ENCODE measurements at places on chromosomes 12 and 14. TPM values are rescaled to one million over a fixed set of nuclear protein-coding genes. Genes with fewer than 3 reads are reported as not detected.
A peak's percentile ranks its signal among the peaks of the same experiment; 100 is the strongest.

DNA sequence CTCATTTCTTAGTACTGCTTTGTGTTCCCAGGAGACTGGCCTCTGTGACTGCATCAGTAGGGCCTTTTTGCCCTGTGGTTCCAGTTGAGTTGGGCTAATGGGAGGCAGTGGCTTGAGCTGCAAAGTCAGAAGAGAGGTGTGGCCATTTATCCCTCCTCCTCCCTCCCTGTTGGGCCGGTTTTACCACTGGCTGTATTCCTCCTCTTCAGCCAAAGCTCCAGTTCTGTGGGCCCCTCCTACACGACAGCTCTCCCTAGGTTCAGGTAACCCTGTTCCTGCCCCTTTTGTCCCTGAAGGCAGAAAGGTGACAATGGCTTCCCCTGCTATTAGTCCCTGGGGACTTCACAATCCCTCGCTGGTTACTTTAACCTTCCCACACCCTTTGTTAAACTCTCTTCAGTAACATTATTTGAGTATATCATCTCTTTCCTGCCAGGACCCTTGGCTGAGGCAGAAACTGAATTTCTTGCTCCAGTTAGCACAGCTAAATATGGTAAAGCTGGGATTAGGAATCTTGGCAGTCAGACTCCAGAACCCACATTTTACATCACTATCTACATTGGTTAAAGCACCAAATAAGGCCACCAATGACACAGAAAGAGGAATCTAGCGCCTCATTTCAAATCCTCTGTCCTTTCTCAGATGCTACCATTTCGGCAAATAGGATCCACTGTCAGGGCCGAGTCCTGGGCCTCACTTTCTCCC lies 121.9 kb upstream of the SLC35F4 start:
- DNase-seq = peak; percentile 26

GRCh38 chr12:120468821-120469449 lies 613 bp downstream of the SRSF9 start:
- DNase-seq = peak; percentile 51

GRCh38 chr12:124764870-124765580 lies 98.6 kb downstream of the SCARB1 start:
- DNase-seq = no peak

DNA sequence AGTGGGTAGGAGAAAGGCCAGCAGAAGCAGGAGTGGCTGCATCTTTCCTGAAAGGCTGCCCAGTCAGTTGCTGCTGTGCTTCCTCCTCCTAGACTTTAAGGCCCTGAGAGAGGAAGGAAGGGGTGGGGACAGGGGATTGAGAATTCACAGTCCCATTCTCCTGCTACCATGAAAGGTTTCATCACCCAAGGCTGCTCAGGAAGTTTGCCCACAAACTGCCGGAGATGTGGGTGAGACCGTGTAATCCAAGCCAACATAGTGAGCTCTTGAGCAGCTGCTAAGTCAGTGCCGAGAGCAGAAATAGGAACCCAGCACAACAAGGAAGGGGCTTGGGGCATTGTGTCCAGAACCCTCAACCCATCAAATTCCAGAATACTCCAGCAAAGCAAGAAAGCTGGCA lies at the start of gene CTSG:
CTSG (minus strand) TSS at position 69 of the 400 bp plus-strand sequence; CDS start at position 42, 27 bp downstream.
- no peak for DNase-seq

- no peak for DNase-seq
Measured at GRCh38 chr12:56723889-56724700, 1.0 kb downstream of the NACA start.

DNA sequence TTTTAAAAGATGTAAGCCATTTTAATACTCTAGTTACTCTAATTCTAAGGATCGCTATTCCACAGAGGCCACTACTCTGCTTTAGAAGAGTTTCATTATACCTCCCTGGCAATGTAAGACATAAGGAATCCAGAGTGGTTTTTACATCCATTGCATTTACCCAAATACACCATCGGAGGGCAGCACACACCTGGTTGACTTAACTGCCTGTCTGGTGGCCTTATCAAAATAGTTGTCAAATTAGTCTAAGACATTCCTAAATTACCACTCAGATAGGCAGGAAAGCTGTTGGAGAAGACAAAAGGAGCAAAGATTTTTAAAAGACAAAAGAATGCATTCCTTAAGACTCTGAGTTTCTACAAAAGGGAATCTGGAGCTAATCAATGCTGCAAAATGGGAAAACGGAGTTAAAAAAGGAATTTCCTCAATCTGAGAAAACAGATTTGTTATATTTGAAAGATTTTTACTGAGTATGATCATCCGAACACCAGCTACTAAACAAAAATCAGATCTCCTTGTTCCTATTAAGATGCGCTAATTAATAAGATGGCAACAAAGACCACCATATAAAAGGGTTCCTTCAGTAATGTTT lies 33.8 kb upstream of the FGD4 start:
- DNase-seq = peak; percentile 73

Gene FAM90A1
- polyA plus RNA-seq = 3.8 TPM

Measured in left kidney (tissue), 8 donors.